NB4 (cell line): ENCODE measurements at places on chromosomes 2 and 18.
A peak's percentile ranks its signal among the peaks of the same experiment; 100 is the strongest.

GRCh38 chr18:48778344-48779011 lies 172.3 kb downstream of the SMAD7 start:
- DNase-seq = no peak

DNA sequence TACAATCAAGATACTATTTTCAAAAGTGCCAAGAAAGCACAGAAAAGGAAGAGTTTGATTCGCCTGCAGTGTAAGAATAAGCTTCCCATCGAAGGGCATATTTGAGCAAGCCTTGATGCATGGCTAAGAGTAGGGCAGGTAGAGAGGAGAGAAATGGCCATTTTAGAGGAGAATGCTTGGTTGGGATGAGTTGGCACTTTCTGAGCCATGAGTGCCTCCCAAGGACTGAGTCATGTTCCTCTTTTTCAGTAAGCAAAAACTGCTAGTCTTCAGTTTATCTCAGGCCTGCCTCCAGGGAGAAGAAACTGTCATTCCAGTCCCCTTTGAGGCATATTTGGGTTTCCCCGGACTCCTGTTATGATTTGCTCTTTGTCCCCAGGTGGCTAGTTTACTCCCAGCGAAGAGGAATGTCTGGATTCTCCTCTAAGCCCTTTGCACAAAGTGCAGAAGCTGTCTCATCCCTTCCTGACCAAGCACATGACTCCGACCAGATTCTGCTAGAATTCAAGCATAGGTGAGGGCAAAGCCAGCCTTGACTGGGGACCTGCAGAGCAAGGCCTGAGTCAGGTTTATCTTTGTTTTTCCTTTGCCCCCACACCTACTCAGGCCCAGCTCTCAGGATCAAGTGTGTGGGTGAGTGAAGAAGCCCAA lies 115.2 kb downstream of the TTC32 start:
- DNase-seq = peak; percentile 85

GRCh38 chr2:144659731-144660275 lies 139.9 kb upstream of the ZEB2 start:
- peak; percentile 73 for DNase-seq

GRCh38 chr18:22267697-22268096 lies 98.3 kb downstream of the GATA6 start:
- DNase-seq = no peak

GRCh38 chr2:160454070-160454797 lies 39.4 kb downstream of the RBMS1 start:
- DNase-seq = no peak

- no peak for DNase-seq
Measured at GRCh38 chr18:8520266-8520665, 89.0 kb upstream of the RAB12 start.

DNA sequence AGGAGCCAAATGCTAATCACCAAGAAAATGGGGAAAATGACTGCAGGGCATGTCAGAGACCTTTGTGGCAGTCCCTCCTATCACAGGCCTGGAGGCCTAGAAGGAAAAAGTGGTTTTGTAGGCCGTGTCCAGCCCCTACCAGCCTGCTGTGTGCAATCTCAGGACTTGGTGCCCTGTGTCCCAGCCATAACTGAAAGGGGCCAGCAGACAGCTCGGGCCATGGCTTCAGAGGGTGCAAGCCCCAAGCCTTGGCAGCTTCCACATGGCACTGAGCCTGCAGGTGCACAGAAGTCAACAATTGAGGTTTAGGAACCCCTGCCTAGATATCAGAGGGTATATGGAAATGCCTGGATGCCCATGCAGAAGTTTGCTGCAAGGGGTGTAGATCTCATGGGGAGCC lies 391.2 kb upstream of the FSIP2 start:
- DNase-seq = no peak

- DNase-seq = peak; percentile 79
Measured at GRCh38 chr2:47905386-47906156, 727 bp downstream of the FBXO11 start.

- DNase-seq = no peak
Measured at GRCh38 chr2:174807931-174808330, 43.7 kb upstream of the CHRNA1 start.

DNA sequence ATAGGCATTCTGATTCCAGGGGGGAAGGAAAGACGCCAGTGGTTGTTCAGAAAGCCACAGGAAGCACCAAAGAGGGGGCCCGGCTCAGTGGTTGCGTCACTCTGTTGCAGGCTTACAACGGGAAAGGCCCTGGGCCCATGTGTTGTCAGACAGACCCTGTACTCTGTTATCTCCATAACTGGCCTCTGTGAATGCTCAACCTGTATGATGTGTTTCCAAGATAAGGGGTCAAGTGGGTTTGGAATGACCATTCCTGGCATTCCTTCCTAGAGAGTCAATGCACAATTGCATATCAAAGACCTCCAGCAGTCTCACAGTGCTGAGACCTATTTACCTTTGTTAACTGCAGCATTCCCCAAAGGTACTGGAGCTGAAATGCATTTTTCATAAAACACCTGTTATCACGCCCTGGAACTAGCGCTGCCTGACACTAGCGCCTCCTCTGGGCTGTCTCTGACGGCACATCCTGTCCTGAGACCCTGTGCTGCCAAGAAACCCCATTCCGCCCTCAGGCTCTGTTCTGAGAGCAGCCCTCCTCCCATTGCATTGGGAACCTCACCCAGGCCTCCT lies 13.2 kb upstream of the LRRFIP1 start:
- peak; percentile 82 for DNase-seq

DNA sequence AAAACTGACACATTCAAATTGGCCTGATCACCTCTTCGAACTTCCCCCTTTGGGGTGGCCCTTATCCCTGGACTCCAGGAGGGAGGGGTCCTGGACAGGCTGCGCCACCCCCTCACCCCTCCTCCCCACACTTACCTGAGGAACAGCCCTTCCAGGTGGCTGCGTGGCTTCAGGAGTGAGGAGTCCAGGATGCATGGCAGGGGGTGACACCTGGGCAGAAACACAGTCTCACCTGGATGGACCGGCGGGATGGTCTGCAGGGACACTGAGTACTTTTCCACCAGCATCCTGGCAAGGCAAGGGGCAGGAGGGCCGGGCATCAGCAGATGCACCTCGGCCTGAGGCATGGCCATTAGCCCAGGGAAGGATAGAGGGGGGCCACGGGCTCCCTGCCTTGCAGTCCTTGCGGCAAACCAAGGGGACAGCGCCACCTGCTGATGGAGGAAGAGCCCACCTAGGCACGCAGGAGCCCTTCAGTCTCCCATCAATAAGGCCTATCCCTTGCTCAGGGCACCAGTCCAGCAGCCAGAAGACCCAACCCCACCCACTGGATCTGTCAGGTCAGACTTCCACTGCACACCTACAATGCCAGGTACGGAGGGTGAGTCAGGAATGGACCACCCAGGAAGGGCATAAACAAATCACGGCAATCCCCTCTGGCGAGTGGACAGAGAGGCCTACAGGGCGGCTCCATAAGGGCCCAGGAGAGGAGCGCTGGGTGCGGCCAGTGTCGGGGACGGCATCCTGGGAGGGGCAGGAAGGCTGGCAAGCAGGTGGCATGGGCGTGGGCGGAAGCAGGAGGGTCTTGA lies 26.0 kb downstream of the FAM178B start:
- peak; percentile 84 for DNase-seq

DNA sequence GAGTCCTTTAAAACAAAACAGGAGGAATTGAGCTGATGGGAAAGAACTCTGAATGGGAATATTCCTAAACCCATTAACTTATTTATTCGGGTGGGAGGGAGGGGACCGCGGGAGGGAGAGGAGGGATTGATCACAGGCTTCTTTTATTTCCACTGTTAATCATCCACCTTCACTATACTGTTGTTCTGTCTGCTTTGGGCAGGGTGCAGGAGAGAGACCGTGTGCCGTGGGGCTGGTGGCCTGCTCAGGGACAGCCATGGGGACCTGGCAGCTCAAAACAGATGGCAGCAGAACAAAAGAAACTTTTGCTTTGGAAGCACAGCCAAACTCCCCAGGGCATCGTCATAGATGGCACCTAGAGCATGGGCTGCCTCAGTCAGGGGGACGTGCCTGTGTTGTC lies 195.3 kb downstream of the MGAT5 start:
- DNase-seq = no peak

DNA sequence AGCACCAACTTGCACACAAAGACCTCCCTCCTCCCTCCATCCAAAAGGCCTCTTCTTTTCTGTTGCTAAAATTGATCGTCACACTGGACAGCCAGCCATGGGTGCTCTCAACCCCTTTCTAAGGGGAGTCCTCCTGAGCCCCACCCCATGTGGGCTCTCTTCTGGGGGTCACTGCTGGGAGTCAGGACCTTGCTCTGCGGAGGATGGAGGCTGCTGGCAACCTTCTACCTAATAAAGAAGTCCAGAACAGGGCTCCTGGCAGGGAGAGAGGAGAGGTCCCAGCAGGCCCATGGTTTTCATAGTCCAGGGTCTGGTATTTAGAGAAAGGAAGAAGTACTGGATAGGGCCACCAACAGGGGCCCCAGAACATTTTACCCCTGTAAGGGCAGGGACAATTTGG lies 67.6 kb upstream of the OTOS start:
- no peak for DNase-seq

- no peak for DNase-seq
Measured at GRCh38 chr2:12506846-12507245, 209.9 kb upstream of the TRIB2 start.

DNA sequence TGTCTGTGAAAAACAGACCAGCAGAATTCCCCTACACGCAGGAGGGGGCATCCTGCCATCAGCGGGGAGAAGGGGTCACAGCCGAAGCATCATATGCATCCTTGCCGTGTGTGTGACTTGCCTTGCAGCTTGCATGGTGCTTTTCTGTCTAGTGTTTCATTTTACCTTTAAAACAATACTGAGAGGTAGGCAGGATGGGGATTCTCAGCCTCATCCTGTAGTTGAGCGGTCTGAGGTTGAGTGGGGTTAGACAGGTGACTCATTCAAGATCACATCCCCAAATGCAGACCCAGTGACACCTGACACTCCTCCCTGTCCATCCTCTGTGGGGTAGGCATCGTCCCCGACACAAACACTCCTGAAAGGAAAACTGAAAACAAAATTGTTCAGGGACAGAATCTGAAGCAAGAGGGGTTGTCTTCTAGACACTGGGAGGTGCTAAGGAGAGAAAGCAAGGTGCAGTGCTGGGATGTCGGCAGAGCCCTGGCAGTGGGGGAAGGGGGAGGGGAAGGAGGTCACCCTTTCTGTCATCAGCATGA lies 7.9 kb downstream of the ARL4C start:
- no peak for DNase-seq

- no peak for DNase-seq
Measured at GRCh38 chr2:30807249-30807648, at the start of gene CAPN13. Gene CAPN13 (minus strand): TSS chr2:30807446. CDS start chr2:30787325, 20,121 bp downstream.

DNA sequence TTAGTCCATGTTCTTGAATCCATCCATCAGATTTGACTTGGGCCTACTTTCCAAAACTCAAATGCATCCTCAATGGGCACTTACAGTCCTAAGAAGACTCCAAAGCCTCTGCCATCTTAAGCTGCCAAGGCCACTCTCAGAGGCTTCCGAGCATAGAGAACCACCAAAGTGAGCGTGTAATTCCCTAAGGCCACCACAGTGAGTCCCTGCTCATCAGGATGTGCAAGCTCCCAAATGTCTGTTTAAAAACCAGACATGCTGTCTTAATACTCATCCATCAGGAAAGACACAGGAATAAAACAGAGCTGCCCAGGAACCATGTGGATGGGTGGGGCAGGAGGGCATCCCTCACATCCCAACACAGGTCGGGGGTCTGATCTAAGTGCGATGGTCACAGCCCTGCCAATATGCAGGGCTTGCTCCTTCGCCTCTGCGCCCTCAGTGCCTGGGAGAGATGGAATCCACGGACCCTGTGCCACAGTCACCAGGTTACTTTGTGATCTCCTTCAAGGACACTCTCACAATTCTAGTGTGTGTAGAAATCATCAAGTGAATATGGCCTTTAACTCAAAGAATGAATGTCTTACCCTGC lies 80.4 kb downstream of the POLR1A start:
- no peak for DNase-seq

DNA sequence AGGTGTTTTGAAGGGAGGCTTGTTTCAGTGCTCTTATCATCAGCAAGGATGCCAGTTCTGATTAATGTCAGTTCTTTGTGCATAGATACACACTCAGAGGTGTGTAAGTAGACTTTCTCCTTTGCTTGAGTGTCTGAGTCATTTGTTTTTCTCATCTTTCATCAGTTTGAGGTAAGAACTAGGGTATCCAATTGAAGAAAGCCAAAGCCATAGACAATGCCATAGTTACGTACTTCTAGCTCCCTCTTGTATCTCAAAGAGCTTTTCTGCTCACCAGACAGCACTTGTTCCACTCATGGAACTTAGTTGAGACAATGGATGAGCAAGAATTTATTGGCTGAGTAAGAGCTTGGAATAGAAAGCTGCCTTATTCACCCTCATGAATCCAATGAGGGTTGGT lies 520.1 kb downstream of the PIK3C3 start:
- DNase-seq = no peak

GRCh38 chr2:121856360-121856759 lies 100.9 kb downstream of the TSN start:
- no peak for DNase-seq

DNA sequence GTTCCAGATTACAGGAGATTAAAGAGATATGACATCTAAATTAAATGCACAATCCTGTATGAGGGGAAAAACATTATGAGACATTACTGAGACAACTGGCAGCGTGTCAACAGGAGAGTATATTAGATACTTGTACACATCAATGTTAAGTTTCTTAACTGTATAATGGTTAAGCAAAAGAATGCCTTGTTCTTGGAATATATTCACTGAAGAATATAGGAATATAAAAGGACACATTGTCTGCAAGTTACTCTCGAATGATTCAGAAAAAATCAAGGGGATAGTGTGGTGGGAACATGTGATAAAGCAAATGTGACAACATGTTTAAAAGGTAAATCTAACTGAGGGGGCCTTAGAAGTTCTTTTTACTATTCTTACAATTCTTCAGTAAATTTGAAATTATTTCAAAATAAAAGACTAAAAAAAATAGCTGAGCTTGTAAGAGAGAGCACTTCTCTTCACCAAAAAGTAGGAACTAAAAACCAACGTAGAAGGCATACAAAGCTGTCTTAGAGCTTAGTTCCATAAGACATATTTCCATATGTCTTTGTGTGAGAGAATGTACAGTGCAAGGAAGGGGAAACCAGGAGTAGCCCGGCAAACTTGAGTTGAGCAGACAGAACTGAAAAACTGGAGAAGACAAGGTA lies 7.5 kb downstream of the WDPCP start:
- DNase-seq = no peak

DNA sequence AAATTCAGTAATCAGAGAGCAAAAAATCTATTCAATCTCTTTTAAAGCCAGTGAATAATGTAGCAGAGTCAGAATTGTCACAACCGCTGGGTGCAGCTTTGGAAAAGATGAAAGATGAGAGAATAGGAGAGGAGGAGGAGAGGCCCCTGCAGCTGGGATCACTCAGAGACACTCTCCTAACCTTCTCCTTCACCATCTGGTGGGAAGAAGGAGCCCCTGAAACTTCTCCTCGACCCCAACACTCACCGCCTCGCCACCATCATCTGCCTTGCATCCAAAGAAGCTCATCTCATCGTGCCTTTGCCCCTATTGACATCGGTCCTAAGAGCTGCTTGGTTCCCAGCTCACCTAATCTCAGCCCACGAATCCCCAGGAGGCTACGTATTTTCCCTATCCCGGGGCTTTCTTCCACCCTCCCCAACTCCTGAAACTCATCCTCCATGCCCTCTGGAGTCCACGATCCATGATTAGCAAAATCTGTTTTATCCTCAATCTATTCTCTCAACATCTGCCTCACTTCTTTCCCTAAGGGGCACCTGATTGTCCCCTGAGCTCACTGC lies 58.5 kb downstream of the PKDCC start:
- DNase-seq = no peak

GRCh38 chr2:128273469-128274081 lies 45.1 kb downstream of the HS6ST1 start:
- DNase-seq = no peak
